ENCODE measurements at places on chromosomes 3 and 15.

DNA sequence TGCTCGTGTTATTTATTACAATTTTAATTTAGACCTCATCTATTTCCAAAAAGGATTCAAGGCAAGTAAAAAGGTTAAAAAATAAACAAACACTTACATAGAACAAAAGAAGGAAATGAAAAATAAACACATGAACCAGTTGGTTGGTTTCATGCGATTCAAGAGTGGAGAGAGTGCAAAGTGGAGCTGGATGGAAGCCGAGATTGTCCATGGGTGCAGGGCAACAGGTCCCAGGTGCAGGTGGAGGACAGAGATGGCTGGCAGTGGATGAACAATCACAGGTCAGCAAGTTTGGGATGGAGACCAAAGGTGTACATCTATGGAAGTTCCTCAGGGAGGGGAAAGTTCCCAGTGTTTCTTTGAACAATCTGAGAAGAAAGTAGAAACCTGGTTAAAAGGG, 11.6 kb upstream of the SEMA5B start:
- no peak for DNase-seq

- DNase-seq: peak; percentile 68
These were observed 218.0 kb upstream of the CDIN1 start for GRCh38 chr15:36361351-36361870.

GRCh38 chr15:25136119-25136518, 181.3 kb downstream of the SNRPN start:
- DNase-seq: peak; percentile 7

DNA sequence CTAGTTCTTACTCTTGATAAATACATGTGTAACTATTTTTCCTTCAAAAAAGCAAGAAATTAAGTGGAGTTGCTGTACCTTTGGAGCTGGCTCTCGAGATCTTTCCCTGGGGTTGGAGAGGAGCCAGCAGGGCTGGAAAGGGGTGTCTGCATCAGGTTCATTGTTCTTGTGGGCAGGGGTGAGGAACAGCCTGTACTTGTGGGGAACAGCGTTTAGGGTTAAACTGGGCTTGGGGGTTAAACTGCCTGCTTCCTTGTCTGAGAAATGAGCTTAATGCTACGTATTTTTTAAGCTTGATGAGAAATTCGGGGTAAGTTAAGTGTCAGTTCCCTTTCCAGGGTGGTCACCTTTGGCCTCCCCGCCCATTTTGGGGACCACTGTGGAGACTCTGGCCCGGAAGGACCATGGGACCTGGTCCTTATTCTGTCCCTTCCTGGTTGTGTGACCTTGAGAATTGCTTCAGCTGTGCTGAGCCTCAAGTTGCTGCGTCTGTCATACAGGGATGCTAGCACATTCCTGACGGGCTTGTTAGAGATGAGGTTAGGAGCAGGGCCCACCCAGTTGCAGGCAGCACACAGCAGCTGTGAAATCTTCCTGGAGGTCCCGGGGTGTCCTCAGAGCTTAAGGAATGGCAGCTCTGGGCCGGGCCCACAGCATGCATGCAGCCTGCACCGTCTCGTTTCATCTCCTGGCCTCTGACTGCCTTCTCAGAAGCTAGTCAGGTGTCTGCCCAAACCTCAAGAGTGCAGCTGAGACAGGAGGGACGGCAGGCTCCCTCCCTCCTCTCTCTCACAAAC, 11.6 kb downstream of the H1-8 start:
- DNase-seq: peak; percentile 57

GRCh38 chr15:32743411-32744140, 25.8 kb downstream of the GREM1 start:
- DNase-seq: peak; percentile 64

- DNase-seq: peak; percentile 83
These were observed 97.3 kb downstream of the TOP2B start for GRCh38 chr3:25567388-25567787.

DNA sequence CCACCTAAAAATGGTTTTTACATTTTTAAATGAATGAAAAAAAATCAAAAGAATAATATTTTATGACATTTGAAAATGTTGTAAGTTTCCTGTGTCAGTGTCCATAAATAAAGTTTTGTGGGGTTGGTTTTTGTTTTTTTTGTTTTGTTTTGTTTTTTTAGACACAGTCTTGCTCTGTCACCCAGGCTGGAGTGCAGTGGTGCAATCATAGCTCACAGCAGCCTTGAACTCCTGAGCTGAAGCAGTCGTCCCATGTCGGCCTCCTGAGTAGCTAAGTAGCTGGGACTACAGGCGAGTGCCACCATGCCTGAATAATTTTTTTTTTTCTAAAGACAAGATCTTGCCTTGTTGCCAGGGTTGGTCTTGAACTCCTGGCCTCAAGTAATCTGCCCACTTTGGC, 2.8 kb upstream of the GLB1 start:
- DNase-seq: no peak

DNA sequence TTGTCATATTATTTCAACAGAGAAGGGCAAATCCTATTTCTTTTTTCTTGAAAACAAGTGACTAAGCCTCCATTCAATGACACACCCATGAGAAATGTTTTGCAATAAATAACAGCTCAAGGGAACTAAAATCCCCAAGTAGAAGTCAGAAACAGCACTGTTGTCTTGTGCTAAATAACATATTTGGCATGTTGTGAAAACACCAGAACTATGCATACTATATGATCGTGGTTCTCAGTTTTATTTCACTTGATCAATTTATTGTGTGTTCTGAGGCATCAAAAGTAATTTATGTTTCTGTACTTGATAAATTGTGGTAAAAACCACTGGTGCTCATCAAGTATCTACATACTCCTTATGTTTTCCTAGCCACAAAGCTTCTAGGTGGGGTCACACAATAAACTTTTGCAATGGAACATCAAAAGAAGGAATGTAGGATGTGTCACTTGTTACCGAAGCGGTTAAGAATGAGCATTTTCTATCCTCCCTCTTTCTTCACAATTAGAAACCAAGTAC, 691.7 kb upstream of the CBLB start:
- DNase-seq: peak; percentile 80

- peak; percentile 16 for DNase-seq
These were observed 619.8 kb upstream of the ZNF717 start for GRCh38 chr3:76405196-76405595.

- no peak for DNase-seq
These were observed 61.8 kb downstream of the ATP8B4 start for GRCh38 chr15:50057196-50057595.

DNA sequence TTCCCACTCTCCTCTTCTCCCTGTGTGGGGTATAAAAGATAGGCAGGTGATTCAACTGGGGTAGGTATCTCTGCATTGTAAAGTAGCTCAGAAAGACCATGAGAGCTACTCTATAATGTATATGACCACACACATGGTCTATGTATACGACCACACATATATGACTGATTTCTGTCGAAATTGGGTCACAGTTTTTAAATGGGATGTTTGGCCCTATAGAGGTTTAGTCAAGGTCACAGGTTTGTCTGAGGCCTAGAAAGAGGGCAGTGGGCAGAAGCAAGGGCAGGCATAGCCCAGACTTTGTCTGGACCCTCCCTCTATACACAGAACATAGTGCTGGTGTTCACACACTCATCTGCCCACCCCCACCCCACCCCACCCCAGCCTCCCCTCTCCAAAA, 4.4 kb downstream of the LAMP3 start:
- no peak for DNase-seq

DNA sequence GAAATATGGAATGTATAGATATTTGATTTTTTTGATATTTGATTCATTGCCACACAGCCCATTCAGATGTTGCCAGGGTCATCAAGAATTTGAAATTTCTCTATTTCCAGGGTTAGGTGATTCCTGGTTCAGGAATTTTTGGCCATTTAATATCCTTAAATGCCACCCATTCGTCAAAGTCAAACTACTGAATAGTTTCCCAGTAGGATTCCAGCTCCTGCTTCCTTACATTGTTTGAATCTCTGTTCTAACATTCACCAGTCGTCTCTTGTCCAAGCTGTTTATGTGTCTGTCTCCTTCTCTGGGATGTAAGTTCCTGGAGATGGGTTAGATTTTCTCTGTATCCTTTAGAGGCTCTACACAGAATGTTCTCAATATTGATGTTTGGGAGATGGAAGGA, 124.9 kb upstream of the TLE3 start:
- DNase-seq: peak; percentile 31

- DNase-seq: peak; percentile 34
These were observed 267.1 kb downstream of the LRTM1 start for GRCh38 chr3:54660714-54661132.

GRCh38 chr3:39542588-39542988, 75.1 kb downstream of the MOBP start:
- DNase-seq: no peak

GRCh38 chr3:172808969-172809546, 58.5 kb downstream of the ECT2 start:
- DNase-seq: peak; percentile 47

DNA sequence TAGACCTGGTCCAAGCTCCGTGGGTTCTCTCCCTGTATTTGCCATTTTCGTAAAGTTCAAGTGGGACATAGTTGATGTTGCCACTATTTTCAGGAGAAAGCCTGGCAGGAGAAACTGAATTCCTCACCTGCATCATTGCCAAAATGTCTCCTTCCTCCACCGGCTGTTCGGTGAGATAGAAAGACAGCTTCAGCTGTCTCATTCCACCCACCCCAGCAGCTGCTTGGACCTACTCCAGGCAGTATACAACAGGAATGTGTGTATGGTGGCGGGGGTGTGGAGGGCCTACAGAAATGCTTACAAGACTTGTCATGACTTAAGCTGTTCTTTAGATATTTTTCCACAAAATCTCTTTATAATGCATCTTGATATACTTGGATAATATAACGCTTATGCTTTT, 132.7 kb upstream of the RAP2B start:
- peak; percentile 91 for DNase-seq

DNA sequence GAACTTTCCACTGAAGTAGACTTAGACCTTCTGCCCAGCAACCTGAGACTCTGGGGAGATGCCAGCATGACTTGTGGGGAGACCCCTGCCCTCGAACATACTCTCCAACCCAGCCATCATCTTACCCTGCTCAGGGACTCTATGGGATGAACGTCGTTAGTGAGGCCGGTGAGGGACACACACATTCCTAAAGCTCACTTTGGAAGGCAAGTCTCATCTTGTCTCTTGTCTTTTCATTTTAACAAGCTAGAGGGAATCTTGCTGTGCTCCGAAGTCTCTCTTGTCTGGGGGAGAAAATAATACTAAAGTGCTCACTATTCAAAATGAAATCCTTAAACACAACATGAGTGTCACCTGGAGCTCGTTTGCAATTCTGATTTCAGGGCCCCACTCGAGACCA, 239.5 kb upstream of the HES1 start:
- DNase-seq: no peak

GRCh38 chr15:70521576-70522322, 241.6 kb downstream of the UACA start:
- no peak for DNase-seq

DNA sequence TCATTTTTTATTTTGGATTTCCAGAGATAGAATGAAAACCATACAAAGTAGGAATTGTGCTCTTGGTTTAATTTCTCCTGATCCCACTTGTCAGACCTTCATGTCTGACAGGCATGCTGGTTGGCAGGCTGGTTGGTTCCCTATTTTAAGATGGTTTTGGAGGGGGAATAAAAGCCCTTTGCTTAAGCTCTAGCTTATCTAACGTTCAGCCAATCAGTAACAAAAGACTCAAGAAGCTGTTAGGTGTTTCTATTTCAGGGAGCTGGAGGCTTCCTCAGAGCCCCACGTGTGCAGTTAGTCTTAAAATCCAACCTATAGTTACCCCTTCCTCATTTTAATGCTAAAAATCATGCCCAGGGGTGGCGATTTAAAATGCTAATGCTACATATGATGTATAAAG, 40.5 kb upstream of the XIRP1 start:
- no peak for DNase-seq

- DNase-seq: no peak
These were observed 228.4 kb upstream of the COL8A1 start for GRCh38 chr3:99409961-99410360.

- no peak for DNase-seq
These were observed 199.4 kb upstream of the STRIT1 start for GRCh38 chr3:155492841-155493240.

GRCh38 chr3:194089357-194090177, 46.4 kb upstream of the HES1 start:
- peak; percentile 100 for DNase-seq

GRCh38 chr3:149625795-149626194, 32.0 kb downstream of the WWTR1 start:
- DNase-seq: peak; percentile 57

DNA sequence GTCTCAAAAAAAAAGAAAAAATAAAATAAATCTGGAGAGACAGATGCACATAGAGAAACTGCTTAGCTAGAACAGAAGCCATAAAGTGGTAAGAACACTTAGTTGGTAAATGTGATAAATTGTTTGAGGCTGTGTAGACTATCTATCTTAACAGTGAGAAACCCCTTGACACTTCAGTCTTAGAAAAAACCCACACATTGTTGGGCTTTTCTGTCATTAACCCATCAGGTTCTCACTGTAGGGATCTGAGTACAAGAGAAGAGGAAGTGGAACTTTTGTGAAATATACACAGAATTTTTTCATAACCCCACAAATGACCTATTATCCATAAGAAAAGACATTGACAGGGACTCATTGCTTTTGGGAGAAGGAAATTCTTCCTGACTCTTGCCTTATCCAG, 24.4 kb downstream of the TP63 start:
- DNase-seq: no peak

GRCh38 chr3:160065282-160065681, 76.6 kb downstream of the IL12A start:
- no peak for DNase-seq

GRCh38 chr3:47985381-47985780, 30.8 kb downstream of the MAP4 start:
- DNase-seq: peak; percentile 14

DNA sequence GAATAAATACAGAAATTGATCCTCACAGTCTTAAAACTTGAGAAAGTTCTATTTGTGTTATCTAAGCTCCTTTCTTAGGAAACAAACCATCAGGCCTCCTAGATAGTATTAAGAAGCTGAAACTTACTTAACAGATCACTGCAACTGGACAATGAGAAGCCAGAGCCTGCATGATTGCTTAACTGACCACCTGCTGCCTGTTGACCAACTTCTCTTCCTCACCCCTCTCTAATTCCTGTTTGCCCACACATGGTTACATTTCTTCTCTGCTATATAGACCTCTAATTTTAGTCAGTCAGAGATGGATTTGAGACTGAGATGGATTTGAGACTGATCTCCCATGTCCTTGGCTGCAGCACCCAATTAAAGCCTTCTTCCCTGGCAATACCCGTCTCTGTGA, 13.5 kb downstream of the CCPG1 start:
- no peak for DNase-seq

All from fibroblast of skin of abdomen (primary cell).